ENCODE measurements at places on chromosomes 5 and 9. TPM values are rescaled to one million over a fixed set of nuclear protein-coding genes. Genes with fewer than 3 reads are reported as not detected.

- no peak for DNase-seq
Observed at GRCh38 chr5:107389130-107389774, 281.5 kb downstream of the EFNA5 start.

GRCh38 chr5:56493766-56494165 lies 260.6 kb upstream of the ANKRD55 start:
- DNase-seq = no peak

- DNase-seq = no peak
Observed at GRCh38 chr9:91817493-91818224, 132.4 kb downstream of the ROR2 start.

GRCh38 chr9:92165484-92165883 lies 50.3 kb upstream of the SPTLC1 start:
- no peak for DNase-seq

GRCh38 chr5:148807851-148808250 lies 18.6 kb upstream of the ADRB2 start:
- no peak for DNase-seq

DNA sequence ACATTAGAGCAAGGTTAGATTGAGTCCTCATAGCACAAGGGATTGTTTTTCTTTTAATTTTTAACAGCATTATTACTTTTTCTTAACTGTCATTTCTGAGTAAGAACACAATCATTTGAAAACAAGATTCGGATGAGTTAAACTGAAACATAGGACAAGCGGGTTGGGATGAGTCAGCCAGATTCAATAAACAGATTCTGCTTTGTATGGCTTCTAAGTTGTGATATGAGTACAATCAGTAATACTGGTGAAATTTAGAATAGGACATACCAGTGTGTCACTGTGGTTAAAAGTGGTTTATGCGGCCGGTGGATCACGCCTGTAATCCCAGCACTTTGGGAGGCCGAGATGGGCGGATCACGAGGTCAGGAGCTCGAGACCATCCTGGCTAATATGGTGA lies 364.3 kb upstream of the CDH10 start:
- DNase-seq = no peak

- no peak for DNase-seq
Observed at GRCh38 chr5:78717674-78718584, 69.4 kb upstream of the LHFPL2 start.

GRCh38 chr9:9536523-9536922 lies 1076.3 kb downstream of the PTPRD start:
- no peak for DNase-seq

DNA sequence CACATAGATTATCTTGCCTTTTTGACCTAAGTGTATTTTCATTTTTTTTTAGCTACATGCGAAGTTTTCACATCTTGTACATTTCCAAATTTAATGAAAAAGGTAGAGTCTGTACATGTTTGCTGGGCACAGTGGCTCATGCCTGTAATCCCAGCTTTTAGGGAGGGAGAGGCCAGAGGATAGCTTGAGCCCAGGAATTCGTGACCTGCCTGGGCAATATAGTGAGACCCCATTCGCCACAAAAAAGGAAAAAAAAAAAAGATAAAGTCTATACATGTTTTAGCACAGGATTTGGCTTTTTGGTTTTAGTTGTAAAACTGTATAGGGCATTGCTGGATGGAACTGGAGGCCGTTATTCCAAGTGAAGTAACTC lies 28.8 kb downstream of the RAI14 start:
- DNase-seq = no peak

- no peak for DNase-seq
Observed at GRCh38 chr9:77848897-77849296, 182.7 kb downstream of the GNAQ start.

GRCh38 chr9:123165813-123166212 lies 102.6 kb downstream of the STRBP start:
- no peak for DNase-seq

DNA sequence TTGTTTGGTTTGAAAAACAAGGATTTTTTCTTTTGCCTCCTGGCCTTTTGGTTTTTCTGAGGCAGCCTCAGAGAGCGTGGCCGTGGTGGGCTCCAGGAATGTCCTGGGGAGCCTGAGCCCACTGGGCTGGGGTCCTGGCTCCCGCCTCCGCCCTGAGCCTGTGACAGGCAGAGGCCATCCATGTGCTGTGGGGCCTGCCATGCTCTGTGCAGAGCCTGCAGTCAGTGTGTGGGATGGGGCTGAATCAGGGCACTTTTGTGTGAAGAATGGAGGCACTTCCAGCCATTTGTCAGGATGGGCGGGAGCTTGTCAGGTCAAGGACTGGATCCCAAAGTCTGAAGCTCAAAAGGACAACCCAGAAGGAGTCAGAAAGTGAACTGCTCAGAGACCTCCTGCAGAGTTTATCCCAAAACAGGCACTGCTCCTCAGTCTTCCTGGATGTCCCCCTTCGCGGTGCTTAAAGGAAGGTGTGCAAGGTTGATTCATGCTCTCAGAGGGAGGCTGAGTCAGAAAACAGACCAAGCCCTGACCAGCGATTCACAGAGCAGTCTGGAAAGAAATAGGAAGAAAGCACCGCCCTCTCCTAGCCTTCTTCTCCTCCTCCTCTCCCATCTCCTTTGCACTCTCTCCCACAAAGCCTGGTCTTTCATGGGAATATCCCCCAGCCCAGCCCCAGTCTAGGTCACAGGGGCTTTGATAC lies 53.2 kb downstream of the MVB12B start:
- DNase-seq = no peak

- no peak for DNase-seq
Observed at GRCh38 chr5:145743396-145744061, 91.6 kb downstream of the PRELID2 start.

DNA sequence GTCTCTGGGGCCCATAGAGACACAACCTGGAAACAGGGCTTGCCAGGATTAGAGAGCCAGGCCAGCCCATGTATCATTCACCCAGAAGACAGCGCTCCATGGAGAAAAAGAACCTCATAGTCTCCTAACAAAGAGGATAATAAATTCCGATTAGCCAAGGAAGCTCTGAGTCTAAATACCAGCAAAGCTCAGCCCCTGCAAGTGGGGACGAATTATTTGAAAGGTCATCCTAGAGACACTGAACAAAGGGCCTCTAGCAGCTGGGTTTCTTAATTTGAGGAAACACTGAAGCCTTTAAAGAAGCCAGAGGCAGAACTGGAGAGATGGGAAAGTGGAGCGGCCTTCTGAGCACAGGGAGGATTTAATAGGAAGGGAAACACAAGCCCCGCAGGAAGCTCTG lies 287.1 kb upstream of the ZNF462 start:
- DNase-seq = no peak

DNA sequence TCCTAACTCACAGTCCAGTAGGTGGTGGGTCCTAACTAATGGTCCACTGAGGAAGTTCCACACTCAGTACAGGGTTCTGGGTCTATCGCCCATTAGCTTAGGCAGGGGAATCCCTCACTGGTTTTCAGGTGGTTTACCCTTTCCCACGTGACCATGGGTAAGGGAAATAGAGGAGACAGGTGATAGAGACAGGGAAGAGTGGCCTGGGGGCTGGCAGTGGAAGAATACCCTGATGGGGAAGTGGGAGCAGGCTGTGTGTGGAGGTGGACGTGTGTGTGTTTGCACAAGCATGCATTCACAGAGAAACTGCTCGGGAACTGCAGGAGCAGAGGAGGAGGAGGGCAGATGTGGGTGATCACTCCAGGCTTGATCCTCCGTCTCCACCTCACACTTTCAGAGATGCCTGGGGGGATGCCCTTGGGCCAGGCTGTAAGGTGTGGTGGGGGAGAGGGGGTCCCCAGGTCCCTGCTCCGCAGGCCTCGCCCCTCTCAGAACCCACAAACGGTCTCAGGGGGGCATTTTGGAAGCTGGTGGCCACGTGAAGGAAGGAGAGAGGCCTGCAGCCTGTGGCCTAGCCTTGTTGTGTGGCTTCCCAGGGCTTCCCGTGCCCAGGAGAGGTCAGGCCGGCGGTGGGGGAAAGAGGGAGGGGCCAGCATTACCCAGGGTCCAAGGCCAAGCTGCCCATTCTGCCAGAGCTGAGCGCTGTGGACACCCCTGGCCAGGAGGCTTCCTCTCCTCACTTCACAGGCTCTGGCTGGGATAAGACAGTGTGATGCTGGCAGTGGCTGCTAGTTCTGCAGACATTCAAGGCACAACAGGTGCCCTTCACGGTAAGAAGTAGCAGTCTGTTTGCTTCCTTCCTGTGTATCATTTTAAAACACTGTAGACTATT lies 80.0 kb downstream of the OTULIN start:
- no peak for DNase-seq

FKTN gene
- 14.5 TPM for polyA plus RNA-seq

ELAVL2 gene
- 1.3 TPM for polyA plus RNA-seq

WNT8A gene
- polyA plus RNA-seq = not detected

ANGPTL2 gene
- 63.6 TPM for polyA plus RNA-seq

GADD45G gene
- polyA plus RNA-seq = 7.9 TPM
